Activated CD4-positive, alpha-beta T cell treated with anti-CD3 and anti-CD28 coated beads, Interleukin-2, Interleukin-6, amounts not matched to agents 100 ng/mL and 50 ng/mL, durations not matched to agents 16 hours and 8 hours (primary cell): ENCODE measurements at places on chromosomes 12 and 14.
A peak's percentile ranks its signal among the peaks of the same experiment; 100 is the strongest.

DNA sequence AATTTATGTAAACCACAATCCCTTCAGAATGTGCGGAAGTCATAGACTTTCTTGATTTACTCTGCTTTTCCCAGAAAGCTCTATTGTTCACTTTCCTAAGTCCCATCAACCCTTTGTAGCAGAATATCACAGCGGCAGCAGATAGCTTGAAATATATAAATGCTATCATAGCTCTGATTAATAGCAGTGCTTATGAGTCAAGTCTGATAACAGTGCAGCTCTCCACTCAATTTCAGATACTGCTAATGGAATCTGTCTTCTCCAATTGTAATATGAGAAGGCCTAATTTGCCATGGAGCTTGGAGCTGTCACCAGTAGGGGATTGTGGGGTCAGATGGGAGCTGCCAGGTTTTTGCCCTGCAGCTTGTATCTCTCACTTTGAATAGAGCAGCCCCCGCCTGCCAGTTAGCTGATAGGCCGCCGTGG lies 10.9 kb downstream of the TMEM260 start:
- no peak for DNase-seq

DNA sequence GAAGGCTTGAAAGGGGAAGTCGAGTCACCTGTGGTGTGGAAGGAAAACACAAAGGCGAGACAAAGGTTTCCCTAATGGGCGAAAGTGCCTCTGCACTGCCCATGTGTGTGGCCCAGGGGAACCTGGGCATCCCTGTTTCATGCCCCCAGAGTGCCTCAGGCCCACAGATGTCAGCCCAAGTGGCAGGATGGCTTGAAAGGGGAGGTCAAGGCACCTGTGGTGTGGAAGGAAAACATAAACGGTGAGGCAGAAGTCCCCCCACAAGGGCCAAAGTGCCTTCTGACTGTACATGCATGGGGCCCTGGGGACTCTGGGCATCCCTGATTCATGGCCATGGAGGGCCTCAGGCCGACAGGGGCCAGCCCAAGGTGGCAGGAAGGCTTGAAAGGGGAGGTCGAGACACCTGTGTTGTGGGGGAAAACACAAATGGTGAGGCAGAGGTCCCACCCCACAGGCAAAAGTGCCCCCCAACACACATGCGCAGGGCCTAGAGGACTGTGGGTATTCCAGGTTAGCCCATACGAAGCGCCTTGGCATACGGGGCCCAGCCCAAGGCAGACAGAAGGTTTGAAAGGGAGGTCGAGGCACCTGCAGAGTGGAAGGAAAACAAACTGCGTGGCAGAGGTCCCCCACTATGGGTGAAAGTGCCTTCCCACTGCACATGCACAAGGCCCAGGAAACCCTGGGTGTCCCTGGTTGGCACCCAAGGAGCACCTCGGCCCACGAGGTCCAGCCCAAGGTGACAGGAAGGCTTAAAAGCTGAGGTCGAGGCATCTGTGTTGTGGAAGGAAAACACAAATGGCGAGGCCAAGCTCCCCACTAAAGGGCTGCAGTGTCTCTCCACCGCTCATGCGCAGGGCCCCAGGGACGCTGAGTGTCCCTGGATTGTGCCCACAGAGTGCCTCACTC lies 382.3 kb downstream of the ALG10 start:
- no peak for DNase-seq

DNA sequence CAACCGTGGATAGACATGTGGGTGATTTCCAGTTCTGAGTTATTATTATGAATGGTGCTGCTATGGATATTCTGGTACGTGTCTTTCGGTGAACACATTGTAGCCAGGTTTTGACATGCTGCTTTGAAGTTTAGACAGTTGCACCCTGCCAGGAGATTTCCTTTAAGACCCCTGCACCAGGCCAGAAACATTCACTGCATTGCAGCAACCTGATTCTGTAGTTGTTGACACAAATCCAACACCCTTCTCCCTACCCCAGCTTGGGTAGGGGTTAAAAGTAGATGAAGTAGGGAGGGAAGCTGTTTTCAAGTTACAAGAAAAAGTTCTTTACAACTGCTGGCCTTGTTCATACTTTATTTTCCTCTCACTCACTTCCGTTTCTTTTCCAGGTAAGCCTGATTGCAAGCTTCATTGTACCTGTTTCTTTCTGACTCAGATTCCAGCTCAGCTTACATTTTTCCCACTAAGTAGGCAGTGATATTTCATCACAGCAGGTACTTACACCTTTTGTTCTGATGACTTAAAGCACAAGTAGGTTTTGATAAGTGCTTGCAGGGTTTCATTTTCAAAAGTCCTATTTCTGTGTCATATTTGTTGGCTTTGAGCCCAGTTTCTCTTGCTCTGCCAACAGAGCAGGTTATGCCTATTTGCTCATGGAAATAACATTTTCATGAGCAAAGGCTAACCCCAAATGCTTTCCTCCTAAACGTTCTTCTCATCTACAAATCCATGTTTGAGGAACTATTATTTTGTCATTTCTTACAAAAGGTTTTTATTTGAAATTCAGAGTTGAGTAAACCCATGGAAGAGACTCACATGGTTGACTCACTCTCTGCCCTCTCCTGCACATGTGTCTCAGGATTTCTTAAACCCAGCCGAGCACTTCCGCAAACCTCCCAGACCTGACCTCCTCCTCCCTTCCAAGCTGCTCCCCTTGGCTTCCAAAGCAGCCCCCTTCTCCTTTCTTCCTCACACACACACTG lies 12.1 kb upstream of the LTA4H start:
- peak; percentile 79 for DNase-seq

GRCh38 chr12:93079271-93079670 lies 150.2 kb upstream of the EEA1 start:
- DNase-seq: no peak

DNA sequence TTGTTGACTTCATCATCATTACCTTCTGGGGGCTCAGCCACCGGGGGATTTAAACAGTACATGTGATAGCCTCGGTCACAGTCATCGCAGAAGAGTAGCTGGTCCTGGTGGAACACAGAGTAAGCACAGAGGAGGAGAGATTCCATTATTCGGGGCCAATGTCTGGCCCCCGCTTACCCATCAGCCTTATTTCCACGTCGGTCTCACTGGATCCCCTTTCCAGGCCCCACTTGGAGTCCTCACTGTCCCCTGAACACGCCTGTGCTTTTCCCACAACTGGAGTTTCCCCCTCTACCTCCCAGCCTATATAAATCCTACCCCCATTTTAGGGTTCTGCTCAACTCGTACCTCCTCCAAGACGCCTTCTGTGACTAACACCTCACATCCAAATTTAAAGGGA lies 274.0 kb downstream of the DPF3 start:
- DNase-seq: no peak

GRCh38 chr12:22541496-22542155 lies 2.7 kb downstream of the C2CD5 start:
- no peak for DNase-seq

DNA sequence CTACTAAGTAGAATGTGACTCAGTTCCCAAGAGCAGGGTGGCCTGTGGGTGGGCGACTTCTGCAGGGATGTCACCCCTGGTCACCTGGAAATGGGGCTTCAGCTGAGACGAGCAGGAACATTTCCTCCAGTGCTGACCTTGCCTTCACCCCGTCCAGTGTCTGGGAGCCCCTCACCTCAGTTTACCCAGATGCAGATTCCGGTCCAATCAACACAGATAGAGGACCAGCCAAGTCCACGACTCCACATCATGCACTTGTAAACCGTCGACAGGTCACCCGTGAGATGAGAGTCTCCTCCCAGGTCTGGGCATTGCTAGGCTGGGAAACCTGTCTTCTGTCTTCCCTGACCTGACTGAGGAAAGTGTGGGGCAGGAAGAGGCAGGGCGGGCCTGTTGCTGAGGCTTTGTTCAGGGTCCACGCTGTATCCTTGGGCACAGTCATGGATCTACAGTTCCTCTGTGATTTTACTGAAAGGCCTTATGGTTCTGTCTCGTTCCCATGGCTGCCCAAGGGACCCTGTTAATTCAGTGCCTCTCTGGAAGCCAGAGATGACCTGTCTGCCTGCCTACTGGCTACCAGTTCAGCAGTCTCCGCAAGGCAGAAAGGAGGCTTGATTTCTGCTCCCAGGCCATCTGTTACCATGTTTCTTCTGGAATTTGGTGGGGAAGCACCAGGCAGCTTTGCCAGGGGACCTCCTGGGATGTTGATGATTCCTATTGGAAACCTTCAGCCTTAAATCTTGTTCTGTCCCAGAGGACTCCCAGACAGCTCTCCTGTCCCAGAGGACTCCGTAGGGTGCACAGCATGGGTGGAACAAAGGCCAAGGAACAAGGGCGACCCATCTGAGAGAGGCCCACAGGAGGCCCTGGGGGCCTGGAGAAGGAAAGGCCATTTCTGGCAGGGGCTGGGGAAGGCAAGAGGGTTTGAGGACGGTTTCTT lies 288.5 kb upstream of the RTL1 start:
- DNase-seq: no peak

DNA sequence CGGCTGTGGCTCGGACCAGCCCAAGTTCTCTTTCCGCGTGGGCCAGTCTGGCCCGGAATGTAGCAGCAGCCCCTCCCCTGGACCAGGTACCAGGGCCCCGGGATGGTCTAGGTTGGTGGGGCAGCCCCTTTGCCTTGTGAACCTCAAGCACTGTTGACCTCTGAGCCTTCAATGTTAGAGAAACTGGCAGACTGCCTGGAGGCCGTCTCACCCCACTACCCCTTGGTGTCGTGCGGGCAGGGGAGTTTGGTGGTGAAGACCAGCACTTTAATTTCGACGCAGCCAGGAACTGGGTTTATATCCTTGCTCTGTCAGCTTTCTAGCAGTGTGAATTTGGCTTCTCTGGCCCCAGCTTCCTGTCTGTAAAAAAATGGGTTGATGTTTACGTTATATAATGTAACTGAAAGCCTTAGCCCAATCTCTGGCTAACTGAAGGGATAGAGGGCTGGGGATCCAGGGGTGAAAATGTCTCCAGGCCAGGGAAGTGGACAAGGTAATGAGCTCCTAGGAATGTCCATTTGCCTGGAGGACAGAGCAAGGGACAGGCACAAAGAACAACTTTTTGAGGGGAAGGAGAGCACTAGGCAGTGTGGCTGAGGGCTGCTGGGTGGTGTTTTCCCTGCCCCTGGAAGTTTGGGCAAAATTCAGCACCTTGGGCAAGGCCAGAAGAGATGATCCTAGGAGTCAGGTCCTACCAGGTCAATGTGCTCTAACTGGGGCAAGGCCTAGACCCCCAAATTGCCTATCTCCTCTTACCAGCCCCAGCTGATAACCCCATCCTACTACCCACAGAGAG lies 11.4 kb downstream of the MCRS1 start:
- DNase-seq: no peak

DNA sequence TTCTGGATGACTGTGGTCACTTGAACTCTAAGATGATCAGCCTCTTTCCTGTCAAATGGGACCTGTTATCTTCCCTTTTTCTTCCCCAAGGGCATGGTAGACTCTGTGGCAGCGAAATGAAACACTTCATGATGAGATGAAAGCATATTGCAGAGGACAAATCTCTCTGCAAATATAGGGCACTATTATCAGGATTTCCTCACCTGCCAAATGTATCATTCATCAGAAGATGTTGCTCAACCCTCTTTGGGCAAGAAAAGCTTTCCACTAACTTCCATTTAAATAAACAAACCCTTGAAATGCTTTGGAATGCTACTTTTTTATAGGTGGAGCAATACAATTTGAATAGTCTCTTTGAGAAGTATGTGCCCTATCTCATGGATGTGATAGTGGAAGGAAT lies 105.0 kb downstream of the DNAH10 start:
- DNase-seq: no peak

DNA sequence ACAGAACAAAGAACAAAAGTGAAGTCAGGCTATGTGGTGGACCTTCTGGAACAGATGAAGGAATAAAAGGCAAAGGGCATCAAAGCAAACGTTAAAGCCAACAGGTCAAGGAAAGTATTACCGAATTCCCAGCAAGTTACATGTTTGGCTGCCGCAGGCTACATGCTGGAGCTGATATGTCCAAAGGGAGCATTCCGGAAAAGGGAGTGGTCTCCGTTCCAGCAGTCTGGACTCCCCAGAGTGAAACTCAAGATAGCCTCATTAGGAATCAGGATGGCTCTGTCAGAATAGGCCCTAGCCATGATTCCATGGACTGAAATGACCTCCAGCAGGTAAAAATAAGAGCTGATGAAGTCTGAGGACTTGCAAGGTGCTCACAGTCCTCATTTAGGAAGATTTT lies 379.8 kb upstream of the PRICKLE1 start:
- no peak for DNase-seq

GRCh38 chr12:13539051-13539450 lies 342.5 kb downstream of the EMP1 start:
- no peak for DNase-seq

GRCh38 chr12:127161466-127161865 lies 1105.5 kb upstream of the TMEM132C start:
- DNase-seq: no peak

DNA sequence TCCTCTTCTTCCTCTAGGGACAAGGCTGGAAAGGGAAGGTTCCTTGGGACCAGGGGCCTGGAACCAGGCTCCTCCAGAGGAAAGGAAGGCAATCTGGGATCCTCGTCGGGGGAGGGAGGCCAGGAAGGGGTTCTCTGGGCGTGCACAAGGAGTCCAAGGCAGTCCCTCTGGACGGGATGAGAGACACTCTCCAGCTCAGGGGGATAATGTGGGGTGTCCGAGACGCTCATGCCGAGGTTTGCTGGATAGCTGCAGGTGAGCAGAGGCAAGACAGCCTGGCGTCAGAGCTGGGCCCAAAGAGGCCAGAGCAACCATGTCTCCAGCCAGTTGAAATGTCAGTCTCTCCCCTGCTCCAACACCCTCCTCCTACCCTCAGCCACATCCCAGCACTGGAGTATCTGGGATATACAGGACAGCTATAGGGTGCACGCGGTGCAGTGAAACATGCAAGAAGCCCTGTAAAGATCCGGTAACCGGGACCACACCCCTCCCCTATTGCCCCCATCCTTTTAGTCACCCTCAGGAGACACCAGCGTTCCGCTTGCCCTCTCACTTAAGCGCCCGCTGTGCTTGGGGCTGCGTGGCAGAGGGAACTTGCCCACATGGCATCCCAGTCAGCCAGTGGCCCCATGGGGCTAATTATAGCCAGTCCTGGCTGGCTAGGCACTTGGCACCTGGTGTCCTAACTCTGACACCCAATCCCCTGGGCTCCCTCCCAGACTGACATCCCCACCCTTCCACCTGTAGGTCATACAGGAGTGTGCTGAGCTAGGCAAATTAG lies at the start of gene KLHL33:
Gene KLHL33 (minus strand): TSS at position 585 of the 781 bp plus-strand sequence. CDS start 355 bp downstream, at position 230.
- DNase-seq: no peak

DNA sequence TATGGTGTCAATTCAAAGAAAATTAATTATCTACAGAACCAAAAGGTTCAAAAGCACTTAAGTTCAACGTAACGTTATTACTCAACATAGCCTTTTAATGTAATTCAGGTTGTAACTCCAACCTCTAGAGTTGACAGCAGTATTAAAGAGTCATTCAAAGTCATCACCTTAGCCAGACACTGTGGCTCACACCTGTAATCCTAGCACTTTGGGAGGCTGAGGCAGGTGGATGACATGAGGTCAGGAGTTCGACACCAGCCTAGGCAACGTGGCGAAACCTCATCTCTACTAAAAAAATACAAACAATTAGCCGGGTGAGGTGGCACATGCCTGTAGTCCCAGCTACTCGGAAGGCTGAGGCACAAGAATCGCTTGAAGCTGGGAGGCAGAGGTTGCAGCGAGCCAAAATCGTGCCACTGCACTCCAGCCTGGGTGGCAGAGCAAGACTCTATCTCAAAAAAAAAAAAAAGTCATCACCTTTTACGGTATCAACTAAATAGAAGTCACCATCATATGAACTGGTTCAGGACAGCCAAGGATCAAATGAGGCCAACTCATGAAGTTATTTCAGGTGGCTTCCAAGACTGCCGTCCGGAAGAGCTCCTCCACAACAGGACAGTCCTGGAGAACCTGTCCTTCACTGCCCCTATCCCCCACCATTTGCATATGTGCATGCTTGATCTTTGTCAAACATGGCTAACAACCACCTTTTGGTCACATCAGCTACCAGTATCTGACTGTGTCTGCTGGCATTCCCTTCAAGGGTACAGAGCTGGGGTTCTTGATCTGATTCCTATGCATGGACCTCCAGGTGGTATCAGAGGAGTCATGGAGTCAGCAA lies 4.2 kb downstream of the PPTC7 start:
- DNase-seq: peak; percentile 61
